ENCODE measurements at places on chromosomes 5 and 9.

- DNase-seq = no peak
Measured at GRCh38 chr5:137254119-137255090, 244.7 kb downstream of the SPOCK1 start.

DNA sequence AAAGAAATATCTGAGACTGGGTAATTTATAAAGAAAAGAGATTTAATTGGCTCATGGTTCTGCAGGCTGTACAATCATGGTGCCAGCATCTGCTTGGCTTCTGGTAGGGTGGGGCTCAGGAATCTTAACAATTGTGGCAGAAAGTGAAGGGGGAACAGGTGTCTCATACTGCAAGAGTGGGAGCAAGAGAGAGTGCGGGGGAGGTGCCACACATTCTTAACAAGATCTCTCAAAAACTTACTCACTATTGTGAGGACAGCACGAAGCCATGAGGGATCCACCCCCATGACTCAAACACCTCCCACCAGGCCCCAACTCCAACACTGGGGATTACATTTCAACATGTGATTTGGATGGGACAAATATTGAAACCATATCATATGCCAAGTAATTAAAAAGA lies 70.1 kb upstream of the PANK3 start:
- no peak for DNase-seq

DNA sequence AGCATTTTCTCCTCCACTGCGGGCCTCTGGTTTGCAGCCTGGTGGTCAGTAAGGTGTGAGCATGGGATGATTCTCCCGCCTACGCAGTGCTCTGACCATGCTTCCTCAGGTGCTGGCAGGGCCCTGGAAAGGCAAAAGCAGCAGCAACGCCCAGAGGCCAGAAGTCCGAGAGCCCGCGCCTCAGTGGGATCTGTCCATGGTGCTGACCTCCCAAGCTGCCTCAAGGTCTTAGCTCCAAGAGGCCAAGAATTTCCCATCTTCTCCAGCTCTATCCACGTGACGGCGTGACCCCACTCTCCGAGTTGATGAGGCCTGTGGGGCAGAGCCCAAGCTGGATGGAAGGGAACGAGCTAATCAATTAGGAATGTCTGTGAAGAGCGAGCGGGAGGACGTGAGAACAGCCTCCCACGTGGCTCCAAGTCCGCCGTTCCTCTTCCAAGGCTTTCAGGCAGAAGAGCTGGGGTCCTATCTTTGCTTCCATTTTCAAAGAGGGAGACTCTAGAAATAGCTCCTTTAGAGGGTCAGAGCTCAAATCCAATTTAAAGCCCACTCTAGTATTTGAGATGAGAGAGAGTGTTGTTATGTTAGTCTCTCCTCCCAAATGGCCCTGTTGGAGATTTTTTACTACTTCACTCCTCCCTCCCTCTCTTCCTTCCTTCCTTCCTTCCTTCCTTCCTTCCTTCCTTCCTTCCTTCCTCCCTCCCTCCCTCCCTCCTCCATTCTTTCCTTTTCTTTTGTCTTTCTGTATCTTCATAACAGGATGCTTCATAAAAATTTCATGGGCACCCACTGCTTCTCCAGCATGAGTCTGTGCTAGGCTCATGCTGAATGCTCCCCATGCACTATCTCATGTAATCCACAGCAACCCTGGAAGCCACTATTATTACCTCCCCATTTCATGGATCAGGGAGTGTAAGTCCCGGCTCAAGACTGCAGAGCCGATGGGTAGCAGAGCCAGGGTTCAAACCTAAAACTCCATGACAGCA lies 69.3 kb downstream of the OLFM1 start:
- DNase-seq = peak; percentile 65

GRCh38 chr9:16028548-16028947 lies 475.7 kb downstream of the CCDC171 start:
- DNase-seq = no peak

GRCh38 chr5:56638061-56638621 lies 177.2 kb upstream of the MAP3K1 start:
- DNase-seq = no peak

GRCh38 chr9:129962889-129963703 lies 79.9 kb downstream of the FNBP1 start:
- peak; percentile 62 for DNase-seq

DNA sequence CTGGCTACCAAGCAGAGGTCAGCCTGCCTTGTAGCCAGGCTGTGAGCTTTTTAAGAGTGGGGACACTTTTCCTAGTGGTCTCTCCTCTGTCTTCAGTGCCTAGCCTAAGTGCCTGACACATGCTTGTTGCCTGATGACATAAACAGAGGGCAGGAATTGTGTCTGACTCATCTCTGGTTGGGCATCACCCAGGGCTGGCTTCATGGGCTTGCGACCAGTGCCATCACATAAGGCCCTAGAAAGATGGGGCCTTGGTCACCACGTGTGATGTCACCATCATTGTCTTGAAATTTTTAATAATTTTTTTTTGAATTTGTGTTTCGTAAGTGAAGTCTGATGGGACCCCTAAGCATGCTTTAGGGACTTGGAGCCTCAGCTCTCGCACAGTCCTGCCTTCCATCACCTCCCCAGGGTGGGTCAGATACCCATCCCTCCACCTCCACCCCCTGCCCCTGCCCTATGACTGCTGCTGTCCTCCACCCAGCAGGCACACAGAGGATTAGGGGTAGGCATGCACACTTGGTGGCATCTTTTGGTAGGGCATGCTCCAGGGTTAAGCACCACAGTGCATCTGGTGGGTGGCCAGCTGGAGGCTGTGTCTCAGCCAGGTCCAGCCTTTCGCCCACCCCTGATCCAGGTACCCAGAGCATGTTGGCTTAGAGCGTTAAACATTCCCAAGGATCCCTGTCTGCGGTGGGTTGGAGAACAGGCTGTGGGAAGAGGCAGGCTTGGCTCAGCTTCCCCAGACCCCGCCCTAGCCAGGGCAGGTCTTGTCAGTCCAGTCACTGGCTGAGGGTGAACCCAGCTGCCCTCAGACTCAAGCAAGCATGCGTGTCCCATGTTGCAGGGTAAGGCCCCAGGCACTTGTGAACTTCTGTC lies 80.1 kb upstream of the SH3PXD2B start:
- no peak for DNase-seq

- DNase-seq = no peak
Measured at GRCh38 chr9:4192450-4192849, 107.4 kb downstream of the GLIS3 start.

DNA sequence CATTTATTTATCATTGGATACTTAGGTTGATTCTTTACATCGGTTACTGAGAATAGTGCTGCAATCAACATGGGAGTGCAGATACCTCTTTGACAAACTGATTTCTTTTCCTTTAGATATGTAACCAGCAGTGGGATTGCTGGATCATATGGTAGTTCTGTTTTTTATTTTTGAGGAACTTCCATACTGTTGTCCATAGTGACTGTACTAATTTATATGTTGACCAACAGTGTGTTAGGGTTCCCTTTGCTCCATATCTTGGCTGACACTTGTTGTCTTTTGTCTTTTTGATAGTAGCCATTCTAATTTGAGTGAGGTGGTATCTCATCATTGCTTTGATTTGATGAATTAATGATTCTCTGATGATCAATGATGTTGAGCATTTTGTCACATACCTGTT lies 137.3 kb upstream of the PITX1 start:
- DNase-seq = no peak

DNA sequence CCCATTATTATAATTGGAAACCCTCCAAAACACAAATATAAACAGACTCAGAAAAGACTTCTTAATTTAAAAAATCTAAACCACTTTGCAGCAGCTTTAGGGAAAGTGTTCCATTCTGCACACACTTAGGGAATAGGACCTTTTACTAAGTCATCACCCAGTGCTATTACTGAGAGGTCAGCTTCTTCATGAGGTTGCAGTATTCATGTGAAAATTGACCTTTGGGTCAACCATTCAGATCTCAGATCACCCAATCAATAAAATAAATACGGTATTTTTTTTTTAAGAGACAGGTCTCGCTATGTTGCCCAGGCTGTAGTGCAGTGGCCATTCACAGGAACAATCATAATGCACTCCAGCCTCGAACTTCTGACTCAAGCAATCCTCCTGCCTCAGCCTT lies 21.8 kb downstream of the NR6A1 start:
- DNase-seq = no peak

DNA sequence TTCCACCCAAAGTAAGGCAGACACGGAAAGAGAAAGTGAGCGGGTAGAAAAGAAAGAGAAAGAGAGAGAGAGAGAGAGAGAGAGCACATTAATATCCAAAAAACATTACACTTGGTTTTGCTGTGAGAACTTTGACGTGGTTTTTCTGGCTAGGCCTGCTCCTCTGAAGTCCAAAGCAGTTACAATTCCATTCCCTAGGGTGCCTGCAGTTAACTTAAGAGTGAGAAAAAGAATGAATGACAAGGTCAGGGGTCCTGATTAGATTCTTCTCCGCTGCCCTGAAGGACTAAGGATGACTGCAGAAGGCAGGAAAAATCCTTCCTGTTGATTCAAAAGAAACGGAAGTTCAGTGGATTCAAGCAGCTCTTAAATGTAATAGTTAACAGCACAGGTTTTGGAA lies 589.8 kb downstream of the PRELID2 start:
- DNase-seq = no peak

- no peak for DNase-seq
Measured at GRCh38 chr5:38036765-38037164, 196.9 kb upstream of the GDNF start.

DNA sequence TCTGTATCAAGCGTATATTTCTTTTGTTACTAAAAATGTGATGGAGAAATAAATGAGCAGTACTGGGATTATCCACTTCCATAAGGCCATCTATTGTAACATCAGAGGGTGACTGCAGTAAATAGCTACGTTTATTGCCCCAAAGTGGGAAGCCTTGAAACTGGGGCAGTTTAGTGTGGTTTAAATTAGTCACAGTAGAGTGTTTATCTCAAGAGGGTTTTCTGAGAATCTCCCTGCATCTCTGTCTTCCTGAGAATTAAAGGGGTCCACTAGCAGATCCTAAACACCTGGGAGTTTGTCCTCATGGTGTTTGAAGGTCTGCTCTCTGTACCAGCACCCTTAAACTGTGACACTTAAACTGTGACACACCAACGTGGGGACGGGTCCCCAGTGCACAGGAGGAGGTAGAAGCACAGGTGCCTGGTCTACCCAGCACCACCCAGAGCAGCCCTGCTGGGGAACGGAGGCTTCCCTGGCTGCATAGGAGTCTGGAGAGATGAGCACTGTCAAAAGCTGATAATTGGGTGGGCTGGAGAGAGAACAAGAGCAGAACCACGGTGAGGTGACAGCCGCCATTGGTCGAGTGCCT lies 25.2 kb downstream of the PRRC2B start:
- DNase-seq = no peak

DNA sequence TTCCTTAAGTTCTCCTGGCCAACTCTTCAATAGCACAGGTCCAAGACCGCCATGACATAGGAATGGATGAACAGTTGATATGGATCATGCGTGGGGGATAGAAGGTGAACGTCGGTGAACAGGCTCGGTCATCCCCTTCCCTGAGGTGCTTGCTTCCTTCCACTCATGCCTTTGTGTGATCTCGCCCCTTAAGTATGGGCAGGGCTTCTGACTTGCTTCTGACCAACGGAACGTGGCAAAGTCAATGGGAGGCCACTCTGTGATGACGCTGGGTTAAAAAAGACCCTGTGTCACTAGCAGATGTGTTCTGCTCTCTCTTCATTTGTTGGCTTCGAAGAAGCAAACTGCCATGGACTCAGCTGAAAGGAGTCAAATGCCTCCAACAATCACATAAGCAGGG lies 240.5 kb upstream of the TUT7 start:
- no peak for DNase-seq

DNA sequence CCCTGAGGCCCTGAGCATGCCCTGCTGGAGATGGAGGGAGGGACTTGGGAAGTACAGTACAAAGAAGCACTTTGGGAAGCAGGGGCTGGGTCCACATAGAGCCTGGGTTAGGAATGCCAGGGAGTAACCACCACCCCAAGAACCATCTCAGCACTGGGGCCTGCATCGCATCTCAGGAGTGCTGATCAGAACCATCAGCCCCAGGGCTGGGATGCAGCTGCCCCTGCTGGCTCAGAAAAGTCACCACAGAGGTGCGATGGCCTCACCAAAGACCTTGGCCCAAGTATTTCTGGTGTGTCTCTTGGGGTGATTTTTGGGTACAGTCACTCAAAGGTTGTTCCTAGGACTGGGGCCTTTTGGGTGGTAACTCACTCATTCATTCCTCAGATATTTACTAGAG lies 236.8 kb upstream of the MVB12B start:
- no peak for DNase-seq

Measured in breast epithelium (tissue), 4 donors.